ENCODE measurements at places on chromosomes 7 and 10. TPM values are rescaled to one million over a fixed set of nuclear protein-coding genes. Genes with fewer than 3 reads are reported as not detected.

PIK3AP1 gene
- 9.8 TPM for total RNA-seq

TMEM196 gene
- total RNA-seq = not detected

DNA sequence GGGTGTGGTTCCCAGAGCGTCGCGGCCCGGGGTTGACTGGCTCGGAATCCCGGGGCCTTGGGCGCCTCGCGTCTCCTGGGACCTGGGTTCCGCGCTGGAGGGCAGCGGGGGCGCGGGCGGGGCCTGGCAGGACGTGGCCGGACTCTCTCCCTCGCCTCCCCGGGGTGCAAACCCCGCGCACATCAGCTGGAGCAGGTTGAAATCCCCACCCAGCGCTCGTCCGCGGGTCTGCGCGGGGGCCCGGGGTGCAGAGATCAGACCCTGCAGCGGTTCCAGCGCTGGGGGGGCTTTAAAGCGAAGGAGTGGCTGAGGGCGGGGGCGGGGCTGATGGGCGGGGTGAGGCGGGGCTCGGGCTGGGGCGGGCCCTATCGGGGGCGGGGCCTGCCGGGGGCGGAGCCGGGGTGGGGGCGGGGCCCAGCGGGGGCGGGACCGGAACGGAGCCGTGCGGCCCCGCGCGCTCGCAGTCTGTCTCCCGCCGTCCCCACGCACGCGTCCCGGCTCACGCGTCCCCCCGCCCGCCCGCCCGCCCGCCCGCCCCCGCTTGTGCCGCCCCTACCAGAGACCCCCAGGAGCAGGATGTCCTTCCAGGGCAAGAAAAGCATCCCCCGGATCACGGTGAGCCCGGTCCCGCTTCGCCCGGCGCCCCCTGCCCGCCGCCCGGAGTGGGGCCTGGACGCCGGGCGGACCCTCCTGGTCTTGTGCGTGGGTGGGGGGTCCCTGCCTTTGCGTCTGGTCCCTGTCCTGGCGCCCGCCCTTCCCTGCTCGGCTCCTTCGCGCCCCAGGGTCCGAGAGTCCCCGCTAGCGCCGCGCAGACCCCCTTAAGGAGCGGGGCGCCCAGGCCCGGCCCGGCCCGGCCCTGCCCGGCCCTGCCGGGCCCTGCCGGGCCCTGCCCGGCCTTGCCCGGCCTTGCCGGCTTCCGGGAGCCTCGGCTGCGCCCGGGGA lies at the start of gene DPYSL4:
Gene DPYSL4, plus strand, starts transcription at position 461 of the 942 bp plus-strand sequence. Its CDS starts 116 bp downstream, at position 577.
- no peak for DNase-seq

DNA sequence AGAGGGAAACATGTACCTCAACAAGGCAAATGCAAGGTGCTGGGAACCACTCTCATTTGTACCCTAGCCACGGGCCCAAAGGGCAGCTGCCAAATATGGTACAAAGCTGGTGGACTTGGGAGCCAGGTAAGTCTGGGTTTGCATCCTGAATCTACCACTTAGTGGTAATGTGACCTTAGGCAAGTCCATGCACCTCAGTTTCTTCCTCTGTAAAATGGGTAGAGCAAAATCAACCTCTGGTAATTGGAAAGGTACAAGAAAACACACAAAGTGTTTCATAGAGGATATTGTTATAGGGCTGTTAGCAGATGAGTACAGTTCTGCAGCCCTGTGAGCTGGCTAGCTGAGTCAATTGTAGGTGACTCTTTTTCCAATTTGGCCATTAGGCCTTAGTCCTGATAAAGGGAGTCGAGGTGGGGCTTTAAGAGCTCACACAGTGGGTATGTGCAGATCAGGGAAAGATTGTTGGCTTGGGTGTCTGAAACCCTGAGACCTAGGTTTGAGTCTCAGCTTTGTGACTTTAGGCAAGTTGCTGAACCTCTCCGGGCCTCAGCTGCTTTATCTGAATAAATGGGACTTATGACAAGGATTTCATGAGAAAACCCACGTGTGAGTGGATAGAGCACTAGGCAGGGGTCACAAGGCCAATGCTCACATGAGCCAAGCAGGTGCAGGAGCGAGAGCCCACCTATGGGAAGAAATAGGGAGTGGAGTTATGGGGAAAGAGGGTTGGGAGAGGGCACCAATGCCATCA lies 121.3 kb upstream of the GDF10 start:
- no peak for DNase-seq

GIMAP5 gene
- total RNA-seq = 36.0 TPM

- no peak for DNase-seq
Observed at GRCh38 chr7:35386816-35387706, 133.2 kb upstream of the TBX20 start.

DNA sequence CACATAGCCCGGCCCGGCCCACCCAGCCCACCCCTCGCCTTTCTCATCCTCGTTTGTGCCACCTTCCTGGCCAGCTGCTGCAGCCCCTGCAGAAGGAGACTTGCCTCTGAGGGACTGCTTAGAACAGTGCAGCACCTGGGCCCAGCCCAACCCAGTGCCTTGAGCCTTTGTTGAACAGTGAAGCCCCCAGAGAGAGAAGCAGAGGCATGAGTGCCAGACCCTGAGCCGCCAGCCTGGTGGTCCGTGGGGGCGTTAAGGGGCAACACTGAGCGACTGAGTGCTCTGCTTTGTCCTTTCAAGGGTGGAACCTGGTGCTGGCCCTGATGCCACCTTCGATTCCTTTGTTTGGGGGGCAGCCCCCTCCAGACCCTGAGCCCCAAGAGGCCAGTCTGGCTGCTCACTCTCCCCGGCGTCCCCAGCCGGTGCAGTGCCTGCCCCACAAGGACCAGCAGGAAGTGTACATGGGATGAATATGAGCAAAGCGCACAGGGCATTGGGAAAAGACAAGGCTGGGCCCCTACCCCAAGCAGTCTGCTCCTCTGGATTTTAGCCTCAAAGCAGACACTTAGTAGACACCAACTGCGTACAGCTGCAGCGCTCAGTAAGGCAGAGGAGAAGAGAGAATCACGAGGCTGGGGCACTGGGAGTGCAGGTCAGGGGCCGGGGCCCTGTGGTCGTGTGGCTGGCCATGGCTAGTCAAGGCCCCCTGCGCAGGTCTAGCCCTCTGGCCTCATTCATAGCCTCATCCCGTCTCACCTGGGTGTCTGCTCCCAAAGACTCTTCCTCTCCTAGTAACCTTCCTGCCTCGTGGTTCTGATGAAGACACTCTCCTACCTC lies 95.9 kb downstream of the RGS10 start:
- no peak for DNase-seq

GRCh38 chr7:114819616-114820362 lies 102.1 kb upstream of the MDFIC start:
- no peak for DNase-seq

- DNase-seq = no peak
Observed at GRCh38 chr7:54898659-54899340, 120.0 kb upstream of the EGFR start.

GRCh38 chr10:12869427-12869826 lies 132.1 kb downstream of the CCDC3 start:
- no peak for DNase-seq

DNA sequence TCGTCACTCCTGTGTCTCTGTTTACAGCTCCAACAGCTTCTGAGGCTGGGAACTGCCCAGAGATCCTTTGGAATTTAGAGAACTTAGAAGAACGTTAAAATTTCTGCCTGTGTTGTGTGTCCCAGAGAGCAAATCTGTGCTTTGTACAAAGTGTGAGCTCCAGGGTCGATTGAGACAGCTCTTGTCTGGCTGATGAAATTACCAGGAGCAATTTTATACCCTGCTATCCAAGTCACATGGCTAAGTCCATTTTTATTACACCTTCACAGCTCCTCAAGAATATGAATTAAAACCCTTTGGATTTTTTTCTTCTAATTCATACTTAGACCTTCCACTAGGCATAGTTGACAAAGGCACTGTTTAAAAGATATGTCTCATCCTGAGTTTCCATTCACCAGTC lies 46.5 kb upstream of the INSYN2A start:
- no peak for DNase-seq

OPALIN gene
- total RNA-seq = not detected

DNA sequence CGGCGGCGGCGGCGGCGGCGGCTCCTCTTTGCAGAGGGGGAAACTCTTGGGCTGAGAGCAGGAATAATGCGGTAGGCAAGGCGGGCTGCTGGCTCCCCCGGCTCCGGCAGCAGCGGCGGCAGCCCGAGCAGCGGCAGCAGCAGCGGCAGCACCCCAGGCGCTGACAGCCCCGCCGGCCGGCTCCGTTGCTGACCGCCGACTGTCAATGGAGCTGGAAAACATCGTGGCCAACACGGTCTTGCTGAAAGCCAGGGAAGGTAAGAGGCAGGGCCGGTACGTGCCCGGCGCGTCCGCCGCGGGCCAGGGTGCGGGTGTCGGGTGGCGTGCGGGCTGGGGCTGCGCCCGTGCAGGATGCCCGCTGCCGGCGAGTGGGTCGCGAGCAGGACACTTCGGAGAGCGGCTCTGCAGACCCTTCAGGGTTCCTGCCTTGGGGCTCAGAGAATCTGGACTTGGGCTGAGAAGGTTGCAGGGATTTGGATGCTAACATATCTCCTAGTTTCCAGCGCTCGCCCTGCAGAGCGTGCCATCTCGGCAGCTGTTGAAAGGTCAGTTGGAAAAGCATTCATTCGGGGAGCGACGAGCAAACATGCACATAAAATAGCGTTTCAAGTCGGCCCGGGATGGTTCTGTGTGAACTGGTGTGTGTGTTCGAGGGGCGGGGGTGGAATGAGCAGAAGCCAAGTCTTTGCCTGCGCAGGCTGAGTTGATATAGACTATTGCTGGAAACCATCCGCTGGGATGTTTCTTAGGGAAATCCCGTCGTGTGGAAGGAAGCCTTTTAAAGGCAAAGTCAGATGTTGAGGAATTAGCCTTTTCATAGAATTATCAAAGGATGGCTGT lies 562 bp downstream of the GRK5 start:
- no peak for DNase-seq

PTPRZ1 gene
- 32.1 TPM for total RNA-seq

PLPP4 gene
- total RNA-seq = not detected

TUBGCP2 gene
- 40.0 TPM for total RNA-seq

- DNase-seq = no peak
Observed at GRCh38 chr7:1951159-1951536, 281.1 kb downstream of the ELFN1 start.

DNA sequence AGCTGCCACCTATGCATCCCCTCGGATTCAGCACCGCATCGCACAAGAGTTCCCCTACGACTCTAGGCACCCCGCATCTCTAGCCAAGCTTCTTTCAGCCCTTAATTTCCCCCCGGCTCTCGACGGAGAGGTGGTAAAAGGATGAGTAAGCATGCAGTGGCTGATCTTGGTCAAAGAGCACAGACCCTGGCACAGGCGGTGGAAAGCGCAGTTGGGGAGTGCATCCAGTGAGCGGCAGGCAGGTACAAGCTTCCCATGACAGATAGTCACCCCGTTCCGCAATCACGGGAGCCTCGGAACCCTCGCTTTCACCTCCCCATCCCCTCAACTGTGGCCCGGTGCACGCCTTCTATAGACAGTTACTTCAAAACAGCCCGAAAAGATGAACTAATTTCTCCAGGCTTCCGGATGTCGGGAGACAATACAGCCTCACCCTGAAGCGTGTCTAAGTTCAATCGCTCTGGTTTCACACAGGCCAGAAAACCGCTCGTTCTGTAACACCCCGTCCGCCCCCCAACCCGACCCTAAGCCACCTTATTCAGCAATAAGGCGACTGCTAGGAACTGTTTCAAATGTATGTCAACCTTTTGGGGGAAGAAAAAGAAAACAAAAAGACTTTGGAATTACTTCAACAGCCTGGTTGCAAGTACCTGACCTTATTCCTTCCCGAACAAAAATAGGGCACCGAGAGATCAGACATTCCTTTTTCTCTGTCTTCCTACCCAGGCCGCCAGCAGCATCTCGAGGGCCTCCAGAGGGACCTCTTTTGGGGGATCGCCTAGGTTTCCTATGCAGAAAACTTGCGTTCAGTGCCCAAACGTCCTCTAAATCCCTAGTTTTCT lies 1.4 kb downstream of the RHEB start:
- DNase-seq = peak; percentile 55

DNA sequence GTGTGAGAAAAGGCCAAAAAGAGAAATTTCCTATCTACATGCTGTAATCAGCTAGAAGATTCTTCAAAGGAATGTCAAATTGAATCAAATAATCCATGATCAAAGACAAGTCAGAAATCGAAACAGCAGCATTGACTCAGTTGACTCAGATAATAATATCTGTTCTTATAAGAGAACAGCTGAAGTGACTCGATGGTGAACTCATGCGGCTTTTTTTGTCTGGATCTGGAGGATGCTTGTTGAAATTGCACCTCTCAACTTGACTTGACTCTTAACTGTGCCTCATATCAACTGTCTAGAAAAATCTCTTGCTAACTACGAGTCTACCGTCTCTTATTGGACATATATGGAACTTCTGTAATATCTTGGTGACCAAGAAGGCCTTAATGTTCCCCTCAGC lies 599.5 kb downstream of the PHTF2 start:
- DNase-seq = no peak

RPEL1 gene
- 0.33 TPM for total RNA-seq

DNA sequence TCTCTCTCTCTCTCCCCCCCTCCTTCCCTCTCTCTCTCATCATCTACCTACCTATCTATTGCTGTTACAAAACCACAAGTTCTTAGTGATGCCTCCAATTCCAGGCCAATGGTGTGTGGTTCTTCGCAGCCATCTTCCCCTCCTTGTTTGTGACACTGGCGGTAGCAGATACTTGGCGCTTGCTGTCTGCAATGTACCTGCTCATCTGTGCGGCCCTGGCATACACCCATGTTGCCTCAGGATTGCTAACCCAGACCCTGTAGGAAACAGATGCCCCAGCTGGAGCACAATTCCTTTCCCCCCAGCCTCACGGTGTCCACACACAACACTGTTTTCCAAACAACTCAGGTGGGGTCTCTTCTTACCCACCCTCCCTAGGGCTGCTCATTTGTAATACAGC lies 13.6 kb upstream of the DPYSL4 start:
- DNase-seq = no peak

FOXI2 gene
- not detected for total RNA-seq

GRCh38 chr10:63027531-63027930 lies 105.6 kb upstream of the NRBF2 start:
- DNase-seq = no peak

DNA sequence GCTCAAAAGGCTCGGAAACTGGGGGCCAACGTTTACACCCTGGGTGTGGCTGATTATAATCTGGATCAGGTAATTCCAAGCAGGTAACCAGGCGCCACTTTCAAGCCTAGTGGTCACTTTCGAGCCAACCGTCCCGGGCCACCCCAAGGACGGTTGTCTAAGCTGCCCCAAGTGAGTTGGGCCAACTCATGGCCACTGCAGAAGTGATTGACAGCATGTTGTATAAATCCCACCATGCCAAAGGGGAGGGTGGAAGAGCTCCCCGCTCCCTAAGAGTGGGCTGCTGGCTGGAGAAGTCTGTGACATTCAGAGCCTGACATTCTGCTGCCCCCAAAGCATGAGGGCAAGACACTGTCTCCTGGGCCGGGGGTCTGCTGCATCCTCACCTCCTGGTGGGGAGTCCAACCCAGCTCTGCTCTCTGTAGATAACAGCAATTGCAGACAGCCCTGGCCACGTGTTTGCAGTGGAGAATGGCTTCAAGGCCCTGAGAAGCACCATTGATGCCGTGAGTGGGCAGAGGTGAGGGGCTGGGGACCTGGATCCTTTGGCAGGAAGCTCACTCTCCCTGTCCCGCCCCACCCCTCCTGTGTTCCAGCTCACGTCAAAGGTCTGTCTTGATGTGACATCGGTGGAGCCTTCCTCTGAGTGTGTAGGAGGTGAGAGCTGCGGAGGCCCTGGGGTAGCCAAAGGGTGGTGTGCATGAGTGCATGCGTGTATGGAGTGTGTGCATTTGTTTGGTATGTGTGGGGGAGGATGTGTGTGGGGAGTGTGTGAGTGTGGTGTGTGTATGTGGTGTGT lies 10.8 kb downstream of the ANTXRL start:
- peak; percentile 3 for DNase-seq

Measured in breast epithelium (tissue), 4 donors.